ENCODE measurements at places on chromosomes 6 and 20.

GRCh38 chr6:122049341-122049740, 350.1 kb upstream of the HSF2 start:
- no peak for DNase-seq

- DNase-seq = no peak
These were observed 164.4 kb upstream of the TAB2 start for GRCh38 chr6:149153100-149153499.

GRCh38 chr6:95519228-95520037, 57.9 kb upstream of the MANEA start:
- DNase-seq = no peak

DNA sequence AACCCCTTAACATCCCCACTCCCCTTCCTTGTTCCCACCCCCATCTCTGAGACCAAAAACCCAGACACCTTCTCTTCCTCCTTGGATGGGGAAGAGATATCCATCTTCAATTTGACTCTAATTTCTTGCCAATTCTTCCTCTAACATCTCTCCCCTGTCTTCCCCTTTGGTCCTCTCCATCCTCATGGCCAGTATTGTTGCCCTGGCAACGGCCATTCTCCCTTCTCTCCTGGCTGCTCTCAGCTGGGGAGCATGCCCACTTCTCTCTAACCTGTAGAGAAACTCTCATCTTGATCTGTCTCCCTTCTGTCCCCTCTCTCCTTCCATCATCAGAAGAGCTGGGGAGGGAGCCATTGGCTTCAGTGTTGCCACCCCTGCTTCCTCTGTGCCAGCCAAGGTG, 86.7 kb downstream of the SRC start:
- no peak for DNase-seq

DNA sequence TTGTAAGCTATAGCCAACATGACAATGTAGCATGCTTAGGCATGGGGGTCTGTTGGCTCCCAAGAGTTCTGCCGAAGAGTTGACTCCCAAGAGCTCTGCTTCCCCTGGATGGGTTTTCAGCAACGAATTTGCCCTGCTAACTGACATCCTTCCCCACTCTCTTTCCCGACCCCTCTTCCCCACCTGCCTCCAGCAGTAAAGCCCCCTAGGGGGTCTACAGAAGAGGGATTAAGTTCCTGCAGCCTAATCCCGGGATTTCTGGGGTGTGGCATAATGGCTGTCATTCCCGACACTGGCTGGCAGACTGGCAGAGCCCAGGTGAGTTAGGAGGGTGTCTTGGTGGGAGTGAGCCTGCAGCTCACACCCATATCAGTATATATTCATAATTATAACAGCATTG, 121.0 kb upstream of the ZNF184 start:
- no peak for DNase-seq

DNA sequence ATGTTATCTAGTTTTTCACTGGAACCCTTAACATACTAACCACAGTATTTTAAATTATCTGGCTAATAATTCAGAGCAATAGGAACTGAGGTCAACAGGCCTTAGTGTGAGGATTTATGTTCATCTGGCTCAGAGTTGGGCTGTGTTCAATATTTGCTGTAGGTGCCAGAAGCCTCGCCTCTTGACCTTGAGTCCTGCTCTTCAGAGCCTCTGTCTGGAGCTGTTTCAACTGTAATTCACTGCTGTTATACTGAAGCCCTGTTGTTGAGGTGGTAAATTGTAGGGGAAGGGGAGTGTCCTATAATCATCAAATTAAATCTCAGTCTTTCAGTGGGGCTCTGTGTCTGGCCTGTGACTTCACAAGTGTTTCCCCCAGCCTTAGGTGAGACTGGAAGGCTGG, 184.4 kb downstream of the CDH26 start:
- DNase-seq = no peak

DNA sequence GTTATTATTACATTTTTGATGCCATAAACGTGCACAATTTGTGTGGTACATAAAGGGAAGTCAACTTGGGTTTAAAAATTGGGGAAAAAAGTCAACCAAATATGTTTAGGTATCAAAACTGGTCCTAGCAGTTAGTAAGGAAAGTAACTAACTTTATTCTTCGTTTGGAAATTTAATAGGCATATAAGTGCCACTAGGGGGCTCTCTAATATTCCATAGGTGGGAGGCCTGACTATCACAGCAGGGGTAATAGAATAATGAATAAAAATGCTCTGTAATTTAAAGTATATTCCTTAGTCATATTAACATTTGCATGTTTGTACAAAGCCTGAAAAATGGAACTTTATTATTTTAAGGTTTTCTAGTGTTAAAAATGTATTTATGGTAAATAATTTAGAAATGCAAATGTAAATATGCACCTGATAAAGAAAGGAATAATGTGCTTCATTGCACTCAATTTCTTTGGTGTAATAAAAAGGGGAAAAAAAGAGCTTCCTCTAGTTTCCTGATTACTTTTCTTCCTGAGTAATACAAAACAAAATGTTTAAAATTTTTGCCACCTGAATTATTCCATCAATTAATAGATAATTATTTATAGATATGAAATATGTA, 125.7 kb upstream of the HDAC2 start:
- DNase-seq = no peak

GRCh38 chr6:52694404-52694803, 23.5 kb downstream of the TMEM14A start:
- DNase-seq = no peak

- DNase-seq = no peak
These were observed 76.3 kb upstream of the SIRPA start for GRCh38 chr20:1818895-1819294.

DNA sequence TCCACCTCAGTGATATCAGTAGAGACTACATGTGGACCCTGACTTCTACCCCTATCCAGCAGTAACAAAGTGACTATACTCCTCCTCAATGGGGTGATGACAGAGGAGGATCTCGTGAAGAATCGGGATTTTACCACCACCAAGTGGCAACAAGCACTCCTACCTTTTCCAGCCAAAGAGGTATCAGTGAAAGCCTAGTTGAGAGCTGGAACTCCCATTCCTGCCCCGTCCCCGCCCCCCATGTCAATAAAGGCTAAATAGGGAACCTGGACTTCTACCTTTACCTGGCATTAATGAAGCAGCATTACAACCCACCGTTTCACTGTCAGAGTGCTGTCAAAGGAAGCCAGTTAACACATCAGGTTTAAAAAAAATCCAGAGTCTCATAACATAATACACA, 45.3 kb downstream of the RNF24 start:
- no peak for DNase-seq

- no peak for DNase-seq
These were observed 52.5 kb downstream of the HIVEP1 start for GRCh38 chr6:12064538-12065071.

DNA sequence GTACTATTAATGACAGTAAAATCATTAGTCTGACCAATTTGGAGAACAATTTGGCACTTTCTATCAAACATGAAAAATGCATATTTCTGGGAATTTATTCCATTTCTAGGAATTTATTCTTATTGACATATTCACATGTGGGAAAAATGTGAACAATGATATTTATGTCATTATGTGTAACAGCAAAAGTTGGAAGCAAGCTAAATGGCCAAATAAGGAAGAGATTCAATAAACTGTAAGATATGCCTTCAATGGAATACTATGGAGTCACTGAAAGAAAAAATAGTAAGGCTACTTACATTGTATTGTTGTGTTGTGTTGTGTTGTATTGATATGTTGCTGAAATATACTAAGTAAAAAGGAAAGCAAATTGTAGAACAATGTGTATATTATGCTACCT, 100.5 kb upstream of the EDN1 start:
- DNase-seq = no peak

All from NCI-H187 (cell line).